CD4-positive, alpha-beta T cell treated with Interleukin-15 for 4 hours (primary cell): ENCODE measurements at places on chromosomes 4 and X.
A peak's percentile ranks its signal among the peaks of the same experiment; 100 is the strongest.

DNA sequence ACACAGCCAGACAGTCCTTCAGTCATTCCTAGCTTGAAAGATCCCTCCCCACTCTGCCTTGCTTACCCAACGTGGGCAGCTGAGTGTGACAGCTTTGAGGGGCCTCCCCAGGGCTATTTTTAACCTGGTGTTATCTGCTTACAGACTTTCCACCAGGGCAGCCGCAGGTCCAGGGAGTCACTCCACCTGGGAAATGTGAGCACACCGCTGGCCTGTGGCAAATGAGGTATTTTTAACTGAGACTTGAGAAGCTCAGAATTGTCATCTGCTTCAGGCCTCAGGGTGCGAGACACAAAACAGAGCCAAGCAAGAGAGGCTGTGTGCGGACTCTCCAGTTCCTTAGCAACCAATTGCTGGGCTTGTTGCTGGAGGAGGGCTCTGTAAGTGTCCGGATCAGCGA is 13.0 kb downstream of the CORIN start:
- no peak for DNase-seq

- DNase-seq: no peak
Measured at GRCh38 chr4:687971-688853, 739 bp downstream of the SLC49A3 start.

DNA sequence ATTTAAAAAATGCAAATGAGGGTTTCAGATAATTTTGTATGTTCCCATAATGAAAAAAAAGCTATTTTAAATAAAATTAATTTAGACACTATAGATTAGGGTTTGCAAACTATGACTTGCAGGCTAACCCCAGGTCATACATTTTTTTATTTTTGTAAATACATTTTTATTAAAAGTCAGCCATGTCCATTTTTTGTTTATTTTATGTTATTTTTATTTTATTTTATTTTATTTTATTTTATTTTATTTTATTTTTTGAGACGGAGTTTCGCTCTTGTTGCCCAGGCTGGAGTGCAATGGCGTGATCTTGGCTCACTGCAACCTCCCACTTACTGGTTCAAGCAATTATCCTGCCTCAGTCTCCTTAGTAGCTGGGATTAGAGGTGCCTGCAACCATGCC is 460.6 kb downstream of the IL15 start:
- no peak for DNase-seq

- DNase-seq: peak; percentile 28
Measured at GRCh38 chr4:184825141-184825895, 450 bp downstream of the ACSL1 start.

GRCh38 chr4:174314770-174315169 is 31.1 kb downstream of the CEP44 start:
- no peak for DNase-seq

GRCh38 chrX:134713618-134714107 is 55.4 kb upstream of the PLAC1 start:
- DNase-seq: no peak

- DNase-seq: peak; percentile 27
Measured at GRCh38 chrX:155997436-155997835, at the start of gene IL9R. Gene IL9R, plus strand, starts transcription at chrX:155997696. Its CDS starts 64 bp downstream, at chrX:155997760.

- DNase-seq: no peak
Measured at GRCh38 chr4:85676050-85676425, 201.1 kb downstream of the ARHGAP24 start.

GRCh38 chrX:54194982-54195588 is 12.0 kb upstream of the FAM120C start:
- DNase-seq: no peak

DNA sequence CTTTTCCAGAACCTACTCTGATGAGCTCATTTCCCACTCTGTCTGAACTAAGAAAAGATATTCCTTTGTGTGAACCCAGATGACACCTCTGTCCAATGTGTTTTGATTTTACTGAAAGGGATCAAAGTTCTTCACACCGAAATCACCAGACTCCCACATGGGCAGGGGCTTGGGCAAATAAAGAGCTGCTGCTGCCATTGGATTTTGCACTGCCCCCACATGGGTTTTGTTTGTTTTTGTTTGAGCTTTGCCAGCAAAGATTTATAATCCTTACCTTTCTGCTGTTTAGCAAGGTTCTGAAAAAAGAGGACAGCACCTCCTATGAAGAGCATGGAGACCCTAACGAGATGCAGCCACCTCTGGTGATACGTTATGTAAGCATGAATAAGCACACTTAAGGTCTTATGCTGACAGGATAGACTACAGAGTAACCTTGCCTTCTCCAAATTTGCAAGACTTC is 44.3 kb downstream of the HSD17B13 start:
- DNase-seq: no peak

GRCh38 chrX:131778269-131779218 is 234.7 kb downstream of the OR13H1 start:
- DNase-seq: no peak
